ENCODE measurements at places on chromosomes 12 and 14.

- no peak for DNase-seq
Measured at GRCh38 chr12:42756841-42757623, 167.5 kb upstream of the PRICKLE1 start.

GRCh38 chr12:117119592-117120198, 20.5 kb upstream of the TESC start:
- DNase-seq, result peak; percentile 69

- no peak for DNase-seq
Measured at GRCh38 chr12:57674691-57675090, 19.2 kb upstream of the OS9 start.

DNA sequence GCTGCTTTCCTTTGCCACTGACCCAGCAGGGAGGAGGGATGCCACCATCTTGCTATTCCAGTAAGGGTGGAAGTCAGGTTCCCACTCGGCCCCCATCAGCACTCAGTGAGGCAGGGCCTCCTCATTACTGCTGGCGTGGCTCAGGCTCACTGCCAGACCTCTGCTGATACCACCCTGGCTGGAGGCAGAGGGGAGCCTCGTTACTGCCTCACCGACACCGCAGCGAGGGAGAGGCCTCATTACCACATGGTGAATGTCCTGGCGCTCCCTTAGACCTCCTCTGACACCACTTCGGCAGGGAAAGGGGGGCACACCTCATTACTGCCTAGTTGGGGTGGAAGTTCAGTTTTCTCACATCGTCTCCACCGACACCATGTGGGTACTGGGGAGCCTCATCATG, 354.1 kb downstream of the CACNA1C start:
- no peak for DNase-seq

- no peak for DNase-seq
Measured at GRCh38 chr12:102501773-102502172, 21.4 kb upstream of the IGF1 start.

- no peak for DNase-seq
Measured at GRCh38 chr14:93715279-93715927, 72.9 kb downstream of the PRIMA1 start.

- DNase-seq, result no peak
Measured at GRCh38 chr14:67567654-67568053, 32.4 kb downstream of the PIGH start.

- DNase-seq, result no peak
Measured at GRCh38 chr14:103512701-103513611, 9.7 kb downstream of the CKB start.

All from OCI-M1 (cell line).